Left cardiac atrium (tissue), 4 donors: ENCODE measurements at places on chromosomes 12 and 14. TPM values are rescaled to one million over a fixed set of nuclear protein-coding genes. Genes with fewer than 3 reads are reported as not detected.

The DPF3 gene
- total RNA-seq: 23.3 TPM

The ABCD4 gene
- 26.8 TPM for total RNA-seq

The FBLN5 gene
- total RNA-seq: 122 TPM

The CCDC38 gene
- 0.24 TPM for total RNA-seq

The ASCL4 gene
- total RNA-seq: not detected

The PXMP2 gene
- total RNA-seq: 32.7 TPM
